ENCODE measurements at places on chromosomes 11 and 22.

DNA sequence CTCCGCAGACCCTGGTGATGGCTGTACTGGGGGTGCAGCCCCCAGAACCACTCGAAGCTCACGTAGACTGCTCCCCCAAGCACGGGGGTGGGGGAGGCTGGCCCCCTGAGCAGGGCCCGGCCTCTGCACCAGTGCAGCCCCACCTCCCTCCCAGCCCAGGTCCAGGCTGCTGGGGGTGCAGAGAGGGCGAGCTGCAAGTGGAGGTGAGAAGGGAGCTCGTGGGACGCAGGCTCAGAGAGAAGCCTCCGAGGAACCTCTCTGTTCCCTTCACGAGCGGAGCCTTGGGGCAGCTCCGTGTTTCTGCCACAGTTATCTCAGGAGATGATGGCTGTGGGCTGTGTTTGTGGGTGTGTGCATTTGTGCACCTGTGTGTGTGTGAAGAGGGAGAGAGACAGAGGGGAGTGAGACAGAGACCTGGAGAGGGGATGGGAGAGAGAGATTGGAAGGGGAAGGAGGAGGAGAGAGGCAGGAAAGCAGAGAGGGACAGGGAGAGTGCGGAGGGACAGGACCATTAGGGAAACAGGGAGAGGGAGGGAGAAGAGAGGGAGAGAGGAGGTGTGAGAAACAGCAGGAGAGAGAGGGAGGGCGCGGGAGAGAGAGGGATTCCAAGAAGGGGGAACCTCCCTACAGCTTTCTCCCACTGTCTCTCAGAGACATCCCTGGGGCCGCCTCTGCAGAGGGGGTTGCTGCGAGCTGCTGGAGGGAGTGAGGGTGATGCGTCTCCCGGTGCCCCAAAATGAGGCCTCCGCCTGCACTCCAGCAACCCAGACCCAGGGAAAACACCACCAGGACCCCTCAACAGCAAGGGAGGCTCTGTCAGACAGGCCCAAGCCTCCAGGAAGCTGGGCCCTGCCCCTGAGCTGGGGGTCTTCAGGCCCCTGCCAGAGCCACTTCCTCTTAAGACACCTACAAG lies 1488.6 kb downstream of the BRD1 start:
- no peak for DNase-seq

DNA sequence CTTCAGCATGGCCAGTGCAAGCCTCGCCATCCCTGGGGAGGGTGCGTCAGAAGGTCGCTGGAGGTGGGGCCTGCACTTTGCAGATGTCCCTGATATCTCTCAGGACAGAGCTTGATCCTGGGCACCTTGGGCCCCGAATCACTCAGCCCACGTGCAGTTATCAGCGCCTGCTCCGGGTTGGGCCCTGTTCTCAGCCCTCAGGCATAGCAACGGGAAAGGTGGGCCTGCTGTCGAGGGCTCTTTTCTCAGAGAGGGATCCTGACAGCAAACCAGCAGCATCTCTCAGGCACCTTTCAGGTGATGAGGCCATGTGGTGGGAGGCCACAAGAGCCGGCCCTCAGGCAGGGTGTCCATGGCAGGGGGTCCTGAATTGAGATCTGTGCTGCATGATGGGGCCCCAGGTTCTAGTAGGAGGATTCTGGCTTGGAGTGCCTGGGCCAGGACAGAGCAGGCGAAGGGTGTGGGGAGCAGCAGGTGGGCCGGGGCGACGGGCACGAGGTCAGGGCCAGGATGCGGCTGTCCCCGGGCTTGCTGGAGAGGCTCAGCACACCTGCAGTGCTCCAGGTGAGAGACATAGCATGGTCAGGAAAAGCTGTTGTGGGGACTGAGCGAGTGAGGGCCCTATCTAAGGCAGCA lies 280.5 kb downstream of the TBC1D22A start:
- no peak for DNase-seq

DNA sequence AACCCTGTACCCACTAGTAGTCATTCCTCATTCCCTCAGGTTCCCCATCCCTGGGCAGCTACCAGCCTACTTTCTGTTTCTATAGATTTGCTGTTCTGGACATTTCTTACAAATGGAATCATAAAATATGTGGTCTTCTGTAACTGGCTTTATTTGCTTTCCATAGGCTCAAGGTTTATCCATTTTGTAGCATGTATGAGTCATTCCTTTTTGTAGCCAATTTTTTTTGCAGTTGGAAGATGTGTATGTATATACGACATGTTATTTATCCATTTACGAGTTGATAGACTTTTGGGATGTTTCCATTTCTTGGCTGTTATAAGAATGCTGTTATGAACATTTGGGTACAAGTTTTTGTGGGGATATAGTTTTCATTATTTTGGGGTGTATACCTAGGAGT lies 130.6 kb downstream of the WNT11 start:
- DNase-seq = no peak

GRCh38 chr11:120117991-120118390 lies 19.9 kb downstream of the TRIM29 start:
- no peak for DNase-seq
